ENCODE measurements at places on chromosomes 16 and 17. TPM values are rescaled to one million over a fixed set of nuclear protein-coding genes. Genes with fewer than 3 reads are reported as not detected.

The RBFOX1 gene
- total RNA-seq, result not detected

The SLFN5 gene
- 23.8 TPM for total RNA-seq

DNA sequence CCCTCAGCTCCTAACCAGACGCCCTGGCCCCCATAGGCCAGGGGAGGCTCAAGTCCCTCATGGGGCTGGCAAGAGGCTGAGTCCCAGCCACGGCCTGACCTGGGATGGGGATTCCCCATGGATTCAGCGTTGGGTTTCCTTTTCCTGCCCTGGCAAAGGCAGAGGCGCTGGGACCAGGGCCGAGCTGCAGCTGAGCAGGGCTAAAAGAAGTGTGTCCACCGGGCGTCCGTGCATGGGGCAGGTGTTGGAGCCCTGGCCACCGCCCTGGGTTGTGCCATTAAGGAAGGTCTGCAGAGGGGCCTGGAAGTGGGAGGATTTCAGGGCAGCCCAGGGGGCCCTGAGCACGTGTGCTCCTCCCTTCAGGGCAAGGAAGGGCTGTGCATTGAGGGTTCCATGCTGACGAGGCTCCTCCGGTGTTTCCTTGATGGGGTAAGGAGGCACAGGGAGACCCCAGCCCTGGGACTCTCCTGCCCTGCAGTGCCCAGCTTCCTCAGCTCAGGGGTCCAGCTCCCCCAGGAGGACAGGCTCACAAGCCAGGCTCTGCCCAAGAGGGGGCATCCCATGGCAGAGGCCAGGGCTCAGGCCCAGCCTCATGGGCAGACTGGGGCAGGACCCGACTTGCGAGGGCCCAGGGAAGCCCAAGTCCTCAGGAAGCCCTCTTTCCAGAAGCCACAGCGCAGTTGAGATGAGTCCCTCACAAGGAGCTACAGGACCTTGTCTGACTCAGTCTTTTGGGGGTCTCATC is 10.1 kb downstream of the TBC1D26 start:
- no peaks in the 10 kb centered on the region for H3K4me1 ChIP-seq
- H3K27ac ChIP-seq, result no peak overlapping the region
- no peak for DNase-seq
- no peaks in the 10 kb centered on the region for H3K36me3 ChIP-seq
- no peaks in the 10 kb centered on the region for H3K27me3 ChIP-seq

- H3K27ac ChIP-seq, result no peak overlapping the region
- no peaks in the 10 kb centered on the region for H3K4me1 ChIP-seq
- H3K4me3 ChIP-seq, result no peak overlapping the region
- DNase-seq, result no peak
- no peaks in the 10 kb centered on the region for H3K36me3 ChIP-seq
- no peaks in the 10 kb centered on the region for H3K27me3 ChIP-seq
These were observed 63.6 kb downstream of the CACNG5 start for GRCh38 chr17:66898536-66898935.

GRCh38 chr17:50830994-50831393 is 4.4 kb upstream of the WFIKKN2 start:
- no peak for DNase-seq
- no peak overlapping the region for H3K27ac ChIP-seq
- H3K4me1 ChIP-seq, result no peaks in the 10 kb centered on the region
- no peak overlapping the region for H3K4me3 ChIP-seq

DNA sequence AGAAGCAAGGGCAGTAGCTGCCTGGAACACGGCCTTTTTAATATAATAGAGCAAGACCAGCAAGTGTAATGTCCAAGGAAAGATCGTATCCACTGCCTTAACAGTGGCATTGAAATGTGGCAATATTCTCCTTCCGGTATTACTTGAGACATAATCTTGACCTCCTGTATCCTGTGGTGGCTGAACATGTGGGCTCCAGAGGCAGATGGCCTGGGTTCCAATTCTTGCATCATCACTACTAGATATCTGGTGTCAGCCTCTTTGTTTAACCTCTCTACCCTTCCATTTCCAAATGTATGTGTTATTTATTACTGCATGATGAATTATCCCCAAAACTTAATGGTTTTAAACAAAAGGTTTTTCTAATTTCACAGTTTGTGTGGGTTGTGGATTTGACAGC is 3.5 kb upstream of the CDYL2 start:
- no peak for DNase-seq
- H3K36me3 ChIP-seq, result no peaks in the 10 kb centered on the region
- no peak overlapping the region for H3K27ac ChIP-seq
- H3K27me3 ChIP-seq, result no peaks in the 10 kb centered on the region

The CES5A gene
- total RNA-seq, result not detected

- H3K4me3 ChIP-seq, result no peak overlapping the region
- no peak for DNase-seq
- no peaks in the 10 kb centered on the region for H3K4me1 ChIP-seq
These were observed 16.4 kb upstream of the SLC16A11 start for GRCh38 chr17:7060165-7060891.

The KRTAP17-1 gene
- total RNA-seq, result not detected

The PITPNM3 gene
- 3.1 TPM for total RNA-seq

DNA sequence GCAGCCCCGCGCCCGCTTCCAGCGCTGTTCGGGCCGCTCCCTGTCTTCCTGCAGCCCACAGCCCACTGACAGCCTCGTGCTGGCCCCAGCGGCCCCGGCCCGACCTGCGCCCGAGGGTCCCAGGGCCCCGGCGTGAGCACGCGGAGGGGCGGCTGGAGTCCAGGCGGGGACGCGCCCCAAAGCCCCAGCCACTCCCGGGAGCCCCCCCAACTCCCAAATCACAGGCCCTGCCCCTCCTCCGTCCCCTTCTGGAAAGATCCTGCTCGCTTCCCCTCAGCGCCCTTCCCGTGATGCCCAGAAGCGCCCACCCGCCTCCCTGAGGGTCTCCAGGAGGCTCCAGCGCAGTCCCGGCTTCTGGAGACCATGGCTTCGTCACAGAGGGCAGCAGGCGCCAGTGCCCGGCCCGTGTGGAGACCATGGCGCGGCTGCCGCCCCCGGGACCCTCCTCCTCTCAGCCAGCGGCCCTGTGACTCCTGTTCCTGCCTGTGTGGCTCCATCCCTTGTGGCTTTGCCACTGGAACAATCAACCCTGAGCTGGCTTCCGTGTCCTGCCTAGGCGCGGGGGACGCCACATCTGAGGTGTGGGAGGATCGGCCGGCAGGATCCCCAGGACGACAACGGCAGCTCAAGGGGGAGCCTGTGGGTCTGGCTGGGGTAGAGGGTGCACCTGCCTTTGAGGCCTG is 3.9 kb downstream of the UTS2R start:
- H3K4me3 ChIP-seq, result no peak overlapping the region
- peaks cover 3% of the 10 kb centered on the region for H3K4me1 ChIP-seq
- H3K36me3 ChIP-seq, result no peaks in the 10 kb centered on the region
- no peak overlapping the region for H3K27ac ChIP-seq

GRCh38 chr17:41116297-41116696 is 1.9 kb downstream of the KRTAP4-11 start:
- H3K4me1 ChIP-seq, result no peaks in the 10 kb centered on the region
- DNase-seq, result no peak
- no peaks in the 10 kb centered on the region for H3K27me3 ChIP-seq
- no peak overlapping the region for H3K4me3 ChIP-seq

DNA sequence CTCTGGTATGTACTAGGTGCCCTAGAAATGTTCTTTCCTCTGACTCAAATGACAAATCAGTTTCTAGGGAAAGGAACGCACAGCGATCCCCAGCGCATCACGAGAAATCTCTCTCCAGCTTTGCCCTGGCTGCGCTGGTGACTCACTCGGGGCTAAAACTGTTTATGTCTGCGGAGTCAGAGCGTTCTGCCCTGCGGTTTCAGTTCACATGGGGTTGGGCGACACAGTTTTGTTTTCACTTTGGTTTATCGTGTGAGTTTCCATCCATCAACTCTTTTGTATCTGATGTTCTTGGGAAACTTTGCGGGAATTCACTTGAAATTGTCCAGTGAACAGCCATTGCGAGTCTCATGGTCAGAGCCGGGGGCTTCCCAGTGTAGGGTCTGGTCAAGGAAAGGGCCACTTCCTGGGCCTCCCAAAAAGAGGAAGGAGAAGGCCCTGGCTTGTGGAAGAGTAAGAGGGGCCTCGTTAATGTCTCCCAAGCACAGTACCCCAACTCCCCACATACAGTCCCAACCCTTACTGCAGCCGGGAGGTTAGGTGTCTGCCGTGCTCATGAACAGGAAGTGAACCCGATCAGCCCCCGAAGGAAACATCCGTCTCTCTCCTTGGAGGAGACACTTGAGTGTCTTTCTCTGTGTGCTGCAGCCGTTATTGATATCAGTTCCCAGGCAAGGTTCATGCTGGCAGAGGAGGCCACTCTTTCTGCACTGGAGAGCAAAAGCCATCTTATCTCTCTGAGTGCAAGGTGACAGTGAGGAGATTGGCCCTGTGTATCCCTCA is 643.2 kb downstream of the WWOX start:
- H3K27ac ChIP-seq, result no peak overlapping the region
- H3K36me3 ChIP-seq, result no peaks in the 10 kb centered on the region
- peaks cover 7% of the 10 kb centered on the region for H3K4me1 ChIP-seq
- no peaks in the 10 kb centered on the region for H3K27me3 ChIP-seq
- no peak for DNase-seq

DNA sequence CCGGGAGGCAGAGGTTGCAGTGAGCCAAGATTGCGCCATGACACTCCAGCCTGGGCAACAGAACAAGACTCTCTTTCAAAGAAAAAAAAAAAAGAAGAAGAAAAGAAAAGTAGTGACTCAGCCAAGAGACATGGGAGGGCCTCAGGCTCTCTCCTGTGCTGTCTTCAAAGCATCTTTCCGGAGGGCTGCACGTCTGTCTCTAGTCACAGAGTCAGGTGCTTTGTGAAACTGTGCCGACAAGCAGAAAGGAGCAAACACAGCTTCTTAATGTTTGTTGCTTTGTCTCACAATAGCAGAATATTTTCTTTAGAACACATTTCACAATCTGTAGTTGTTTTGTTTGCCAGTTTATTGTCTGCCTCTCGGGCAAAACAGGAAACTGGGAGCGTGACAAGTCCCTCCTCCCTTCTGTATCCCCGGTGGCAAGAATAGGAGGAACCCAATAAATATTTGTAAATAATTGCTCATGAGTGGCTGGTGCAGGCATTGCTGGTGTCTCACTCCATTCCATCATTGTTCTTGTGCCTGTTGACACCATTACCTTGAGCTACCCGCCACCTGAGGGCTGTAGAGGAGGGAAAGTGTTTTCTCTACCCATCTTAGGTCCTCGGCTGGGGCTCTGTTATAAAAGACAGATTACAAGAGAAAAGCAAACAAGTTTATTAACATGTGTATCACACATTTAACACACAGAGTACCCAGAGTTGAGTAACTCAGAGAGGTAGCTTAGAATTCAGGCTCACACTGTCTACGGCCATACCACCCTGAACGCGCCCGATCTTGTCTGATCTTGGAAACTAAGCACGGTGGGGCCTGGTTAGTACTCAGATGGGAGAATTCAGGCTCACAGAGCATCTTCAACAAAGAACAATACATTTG is 5.5 kb downstream of the GAST start:
- no peaks in the 10 kb centered on the region for H3K27me3 ChIP-seq
- DNase-seq, result no peak
- H3K27ac ChIP-seq, result no peak overlapping the region

The NXPH3 gene
- 61.7 TPM for total RNA-seq

The NPIPA8 gene
- not detected for total RNA-seq

GRCh38 chr17:14833201-14833785 is 431.8 kb downstream of the PMP22 start:
- no peak overlapping the region for H3K27ac ChIP-seq
- no peaks in the 10 kb centered on the region for H3K4me1 ChIP-seq
- H3K36me3 ChIP-seq, result no peaks in the 10 kb centered on the region
- no peaks in the 10 kb centered on the region for H3K27me3 ChIP-seq
- no peak for DNase-seq
- H3K4me3 ChIP-seq, result no peak overlapping the region

DNA sequence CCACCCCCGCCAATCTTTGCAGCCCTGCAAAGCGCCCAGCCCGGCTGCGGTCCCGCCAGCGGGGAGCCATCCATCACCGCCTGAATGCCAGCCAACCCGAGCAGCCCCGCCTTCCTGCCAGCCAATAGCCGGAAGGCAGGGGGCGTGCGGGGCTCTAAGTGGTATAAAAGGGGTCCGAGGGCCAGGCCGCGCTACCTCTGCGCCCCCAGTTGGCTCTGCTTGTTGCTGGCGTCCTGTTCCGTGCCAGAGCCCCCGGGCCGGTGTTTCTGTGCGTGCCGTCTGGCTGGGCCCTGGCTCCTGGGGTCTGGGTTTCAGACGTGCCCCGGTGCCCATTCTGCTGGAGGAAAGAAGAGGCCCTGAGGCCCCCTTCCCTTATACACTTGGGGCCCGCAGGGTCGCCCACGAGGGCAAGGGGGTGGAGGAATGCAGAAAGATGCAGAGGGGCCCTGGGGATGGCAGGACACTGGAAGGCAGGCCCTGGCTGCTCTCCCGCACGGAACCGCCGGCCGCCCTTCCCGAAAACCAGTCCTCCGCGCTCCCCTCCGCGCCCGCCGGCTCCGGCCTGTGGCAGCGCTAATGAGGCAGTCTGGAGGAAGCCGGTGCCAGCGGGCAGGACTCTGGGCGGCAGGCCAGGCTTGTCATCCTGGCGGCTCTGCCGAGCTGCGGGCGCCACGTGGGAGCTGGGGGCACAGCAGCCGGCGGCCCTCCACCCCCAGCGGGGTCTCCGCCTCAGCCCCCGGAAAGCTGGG is 14.0 kb downstream of the COPZ2 start:
- DNase-seq, result peak; percentile 71
- peak overlapping the region; percentile 74 for H3K4me3 ChIP-seq
- peak overlapping the region; percentile 88 for H3K27ac ChIP-seq
- H3K4me1 ChIP-seq, result peaks cover 36% of the 10 kb centered on the region
- H3K27me3 ChIP-seq, result no peaks in the 10 kb centered on the region

GRCh38 chr16:72977127-72977526 is 70.8 kb downstream of the ZFHX3 start:
- no peaks in the 10 kb centered on the region for H3K27me3 ChIP-seq
- H3K27ac ChIP-seq, result no peak overlapping the region
- H3K4me3 ChIP-seq, result no peak overlapping the region
- H3K36me3 ChIP-seq, result no peaks in the 10 kb centered on the region
- peaks cover 13% of the 10 kb centered on the region for H3K4me1 ChIP-seq
- DNase-seq, result no peak

- no peaks in the 10 kb centered on the region for H3K36me3 ChIP-seq
- no peaks in the 10 kb centered on the region for H3K27me3 ChIP-seq
- peak overlapping the region; percentile 89 for H3K27ac ChIP-seq
- H3K4me1 ChIP-seq, result peaks cover 27% of the 10 kb centered on the region
These were observed 123.7 kb downstream of the METRNL start for GRCh38 chr17:83203073-83203471.

The CNGB1 gene
- not detected for total RNA-seq

The ODAD4 gene
- 2.2 TPM for total RNA-seq

The DBF4B gene
- total RNA-seq, result 7.8 TPM

- no peak overlapping the region for H3K4me3 ChIP-seq
- peaks cover 19% of the 10 kb centered on the region for H3K4me1 ChIP-seq
- peaks cover 16% of the 10 kb centered on the region for H3K36me3 ChIP-seq
- no peak for DNase-seq
These were observed 5.9 kb upstream of the CAPN15 start for GRCh38 chr16:521381-522210.

- no peaks in the 10 kb centered on the region for H3K4me1 ChIP-seq
- H3K4me3 ChIP-seq, result no peak overlapping the region
- no peak for DNase-seq
- H3K27ac ChIP-seq, result no peak overlapping the region
These were observed 55.3 kb downstream of the SKAP1 start for GRCh38 chr17:48374650-48375230.

The PRR35 gene
- total RNA-seq, result 0.42 TPM
